ENCODE measurements at places on chromosomes 4 and X.

- DNase-seq = no peak
Observed at GRCh38 chr4:146359771-146360170, 145.4 kb downstream of the REELD1 start.

DNA sequence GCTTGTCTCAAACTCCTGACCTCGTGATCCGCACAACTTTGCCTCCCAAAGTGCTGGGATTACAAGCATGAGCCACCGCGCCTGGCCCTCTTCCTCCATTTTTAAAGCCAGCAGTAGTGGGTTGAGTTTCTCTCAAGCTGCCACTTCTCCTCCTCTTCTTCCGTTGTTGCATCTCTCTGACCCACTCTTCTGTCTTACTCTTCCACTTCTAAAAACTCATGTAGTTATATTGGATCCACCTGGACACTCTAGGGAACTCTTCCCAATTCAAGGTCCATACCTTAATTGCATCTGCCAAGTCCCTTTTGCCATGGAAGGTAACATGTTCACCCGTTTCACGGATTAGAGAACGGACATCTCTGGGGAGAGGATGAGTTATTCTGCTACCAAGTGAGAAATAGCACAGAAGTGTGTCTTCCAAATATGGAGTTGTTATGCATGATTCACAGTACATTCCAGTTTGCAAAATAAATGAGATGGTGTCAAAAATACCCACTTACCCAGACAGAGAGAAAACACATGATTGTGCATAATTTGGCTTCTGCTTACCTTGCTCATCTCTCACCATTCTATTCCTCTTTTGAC lies 51.8 kb downstream of the GBA3 start:
- DNase-seq = no peak

GRCh38 chr4:102554992-102555391 lies 53.8 kb downstream of the NFKB1 start:
- DNase-seq = no peak

GRCh38 chrX:103488332-103488731 lies 31.0 kb downstream of the RAB40A start:
- DNase-seq = no peak

GRCh38 chrX:22536746-22537304 lies 264.1 kb downstream of the CBLL2 start:
- no peak for DNase-seq

GRCh38 chr4:132839070-132839469 lies 310.0 kb upstream of the PCDH10 start:
- DNase-seq = no peak

- DNase-seq = no peak
Observed at GRCh38 chrX:17537723-17538243, 162.8 kb downstream of the NHS start.

GRCh38 chr4:83112231-83112630 lies 2.3 kb downstream of the PLAC8 start:
- DNase-seq = no peak
